ENCODE measurements at places on chromosomes 16 and 17. TPM values are rescaled to one million over a fixed set of nuclear protein-coding genes. Genes with fewer than 3 reads are reported as not detected.

DNA sequence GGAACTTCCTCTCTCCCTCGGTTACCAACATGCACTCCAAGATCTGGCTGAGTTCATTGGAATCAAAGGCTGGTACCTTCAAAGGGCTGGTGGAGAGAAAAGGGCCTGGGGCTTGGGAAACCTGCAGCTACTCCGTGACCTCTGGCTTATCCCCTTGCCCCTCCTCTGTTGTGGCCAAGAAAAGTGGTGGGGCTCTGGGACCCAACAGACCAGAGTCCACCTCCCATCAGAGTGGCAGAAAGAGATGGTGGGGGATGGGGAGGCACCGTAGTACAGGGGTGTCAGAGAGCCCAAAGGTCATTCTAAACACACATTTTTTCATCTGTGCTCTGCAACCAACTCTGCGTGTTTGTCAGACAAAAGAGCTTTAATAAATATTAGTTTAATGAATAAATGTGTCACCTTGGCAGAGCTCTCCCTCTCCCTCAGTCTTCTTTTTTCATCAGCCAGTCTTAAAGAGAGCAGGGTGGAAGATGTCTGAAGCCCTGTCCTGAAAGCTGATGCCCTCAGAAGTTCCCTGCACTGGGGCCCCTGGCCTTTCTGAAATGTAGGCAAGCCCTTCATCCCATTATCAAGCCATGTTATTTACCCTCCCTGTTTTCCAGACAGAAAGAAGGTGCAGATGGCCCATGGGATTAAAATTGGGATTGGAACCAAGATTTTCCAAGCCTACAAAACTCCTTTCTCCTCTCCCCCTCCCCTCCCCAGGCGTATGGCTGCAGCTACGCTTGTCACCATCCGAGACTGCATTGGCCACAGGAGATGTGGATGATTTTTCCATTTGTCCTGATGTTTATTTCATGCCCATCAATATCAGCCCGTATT lies 227.3 kb downstream of the CCDC182 start:
- DNase-seq = no peak

GRCh38 chr17:6476810-6477179 lies 32.5 kb downstream of the PIMREG start:
- no peak for DNase-seq

DNA sequence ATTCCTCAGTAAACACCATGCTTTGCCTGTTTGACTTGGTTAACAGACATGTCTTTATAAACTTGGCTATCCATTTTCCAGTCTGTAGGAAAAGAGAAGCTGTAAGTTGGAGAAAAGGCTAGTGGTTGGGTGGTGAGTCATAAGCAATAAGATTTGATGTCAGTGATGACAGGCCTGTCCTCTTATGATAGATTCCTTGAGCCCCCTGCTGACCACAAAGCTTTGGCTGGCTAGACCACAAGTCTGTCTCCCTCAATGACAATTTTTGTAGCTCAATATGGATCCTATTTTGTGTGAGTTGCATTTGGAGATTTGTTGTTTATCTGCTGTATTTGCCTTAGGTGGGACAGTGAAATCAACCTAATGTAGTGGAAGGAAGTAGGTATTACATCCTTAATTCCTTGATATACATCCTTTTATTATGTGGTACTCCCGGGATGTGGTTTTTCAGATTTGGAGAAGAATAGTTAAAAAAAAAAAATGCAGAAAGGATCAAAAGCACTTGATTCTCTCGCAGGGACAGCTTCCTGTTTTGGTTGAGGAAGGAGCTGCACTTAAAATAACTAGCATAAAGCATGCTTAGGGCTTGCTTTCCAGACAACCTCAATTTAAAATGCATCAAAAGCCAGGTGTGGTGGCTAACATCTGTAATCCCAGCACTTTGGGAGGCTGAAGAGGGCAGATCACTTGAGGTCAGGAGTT lies 67.4 kb downstream of the SIAH1 start:
- no peak for DNase-seq

DNA sequence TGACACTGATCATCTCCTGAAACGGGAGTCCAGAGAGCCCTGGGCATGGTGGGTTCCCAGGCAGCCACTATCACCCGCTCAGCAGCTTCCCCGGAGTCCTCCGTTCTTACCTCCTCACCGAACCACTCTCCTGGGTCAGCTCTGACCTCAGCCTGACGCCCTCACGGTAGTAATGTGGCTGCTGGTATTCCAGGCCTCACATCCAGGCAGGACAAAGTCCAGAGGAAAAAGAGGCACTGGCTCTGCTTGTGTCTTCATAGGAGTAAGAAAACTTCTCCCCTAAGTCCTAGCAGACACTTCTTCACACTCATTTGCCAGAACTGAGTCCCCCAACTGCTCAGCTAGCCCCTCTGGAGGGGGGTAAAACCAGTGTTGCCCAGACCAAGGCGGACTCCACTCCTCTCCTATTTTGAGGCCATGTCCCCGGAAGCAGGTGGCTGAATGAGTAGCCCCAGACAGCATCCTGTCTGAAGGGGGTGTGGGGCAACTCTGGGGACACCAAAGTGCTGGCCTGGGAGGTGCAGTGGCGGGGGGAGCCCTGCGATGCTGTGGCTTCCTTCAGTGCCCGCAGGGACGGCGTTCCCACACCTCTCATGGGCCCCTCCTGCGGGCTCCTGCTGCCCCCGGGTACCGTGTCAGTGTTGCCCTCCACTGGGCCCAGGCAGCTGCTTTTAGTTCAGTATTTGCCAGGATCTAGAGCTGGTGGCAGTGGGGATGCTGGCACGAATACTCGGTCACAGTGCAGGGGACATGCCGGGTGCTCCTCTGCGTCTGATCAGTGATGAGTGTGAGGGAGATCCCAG lies 5.4 kb downstream of the FSCN2 start:
- DNase-seq = no peak

DNA sequence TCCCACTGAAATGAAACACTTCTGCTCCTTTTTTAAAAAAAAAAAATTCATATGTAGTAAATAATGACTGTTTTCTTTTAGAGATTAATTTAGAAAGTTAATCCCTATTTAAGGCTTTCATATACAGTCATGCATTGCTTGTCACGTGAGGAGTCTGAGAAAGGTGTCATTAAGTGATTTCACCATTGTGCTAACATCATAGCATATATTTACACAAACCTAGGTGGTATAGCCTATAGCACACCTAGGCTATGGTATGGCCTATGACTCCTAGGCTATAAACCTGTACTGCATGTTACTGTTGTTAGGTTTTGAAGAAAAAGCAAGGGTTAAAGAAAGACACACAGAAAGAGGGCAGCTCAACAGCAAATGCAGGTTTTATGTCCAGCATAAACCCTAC lies 13.7 kb downstream of the PPY start:
- DNase-seq = no peak

- DNase-seq = no peak
These were observed 21.8 kb downstream of the CLEC16A start for GRCh38 chr16:10966129-10966528.

DNA sequence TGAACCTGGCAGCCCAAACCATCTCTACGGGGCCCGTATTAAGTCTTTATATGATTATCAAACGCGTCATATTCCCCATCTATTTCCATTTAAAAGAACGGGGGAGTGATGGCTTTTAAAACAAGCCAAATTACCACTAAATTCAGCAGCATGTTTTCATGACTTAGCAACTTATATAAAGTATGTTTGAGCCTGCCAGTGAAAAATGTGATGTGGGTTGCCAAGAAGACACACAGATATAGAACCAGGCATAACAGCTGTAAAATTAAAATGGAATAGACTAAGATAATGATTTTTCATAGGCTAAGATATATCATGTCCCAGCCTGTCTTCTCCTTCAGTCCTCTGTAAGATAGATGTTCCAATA lies 44.8 kb upstream of the HSBP1 start:
- DNase-seq = no peak

GRCh38 chr17:77778636-77779489 lies 179.6 kb upstream of the TNRC6C start:
- DNase-seq = no peak

GRCh38 chr17:33021731-33022408 lies 30.2 kb downstream of the SPACA3 start:
- DNase-seq = no peak

DNA sequence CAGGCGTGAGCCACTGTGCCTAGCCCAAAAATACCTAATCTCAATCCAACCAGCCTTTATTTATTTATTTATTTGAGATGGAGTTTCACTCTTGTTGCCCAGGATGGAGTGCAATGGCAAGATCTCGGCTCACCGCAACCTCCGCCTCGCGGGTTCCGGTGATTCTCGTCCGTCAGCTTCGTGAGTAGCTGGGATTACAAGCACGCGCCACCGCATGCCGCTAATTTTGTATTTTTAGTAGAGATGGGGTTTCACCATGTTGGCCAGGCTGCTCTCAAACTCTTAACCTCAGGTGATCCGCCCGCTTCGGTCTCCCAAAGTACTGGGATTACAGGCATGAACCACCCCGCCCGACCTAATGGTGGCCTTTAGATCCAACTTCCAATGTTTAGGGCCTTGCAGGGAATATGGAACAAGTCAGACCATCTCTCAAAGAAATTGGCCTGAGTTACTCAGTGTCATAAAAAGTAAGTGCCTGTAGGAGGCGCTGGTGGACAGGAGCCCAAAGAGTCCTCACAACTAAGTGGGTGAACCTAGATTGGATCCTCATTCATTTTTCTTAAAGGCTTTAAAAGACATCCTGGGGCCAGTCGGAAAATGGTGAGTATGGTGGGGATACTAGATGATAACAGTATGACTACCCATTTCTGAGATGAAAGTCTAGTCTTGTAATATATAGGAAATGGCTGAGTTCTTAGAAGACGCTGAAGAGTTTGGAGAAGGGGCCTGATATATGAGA lies 4.6 kb downstream of the ZSCAN10 start:
- DNase-seq = peak; percentile 58

Gene SBK1
- total RNA-seq = 14.2 TPM
